RWPE1 (cell line): ENCODE measurements at places on chromosomes 7 and 10.
A peak's percentile ranks its signal among the peaks of the same experiment; 100 is the strongest.

GRCh38 chr10:129464251-129464650, 2.8 kb upstream of the MGMT start:
- DNase-seq: peak; percentile 50

- DNase-seq: no peak
Measured at GRCh38 chr10:127034034-127034633, 128.9 kb downstream of the DOCK1 start.

DNA sequence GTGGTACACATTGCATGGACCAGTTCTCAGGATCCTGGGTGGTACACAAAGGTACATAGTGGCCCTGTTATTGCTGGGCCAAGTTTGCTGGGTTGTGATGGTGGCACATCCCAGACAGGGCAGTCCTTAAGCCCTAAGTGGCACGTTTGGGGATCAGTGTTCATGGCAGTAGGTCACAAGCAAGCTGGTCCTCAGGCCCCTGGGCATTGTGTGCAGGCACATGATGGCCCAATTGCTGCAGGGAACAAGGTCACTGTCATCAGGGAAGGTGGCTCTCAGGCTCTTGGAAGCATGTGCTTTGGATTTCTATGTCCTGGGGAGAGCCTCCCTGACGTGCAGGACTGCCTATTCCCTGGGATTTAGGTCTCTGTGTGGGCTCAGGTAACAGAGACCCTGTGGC, 412.3 kb upstream of the LRRTM3 start:
- no peak for DNase-seq

DNA sequence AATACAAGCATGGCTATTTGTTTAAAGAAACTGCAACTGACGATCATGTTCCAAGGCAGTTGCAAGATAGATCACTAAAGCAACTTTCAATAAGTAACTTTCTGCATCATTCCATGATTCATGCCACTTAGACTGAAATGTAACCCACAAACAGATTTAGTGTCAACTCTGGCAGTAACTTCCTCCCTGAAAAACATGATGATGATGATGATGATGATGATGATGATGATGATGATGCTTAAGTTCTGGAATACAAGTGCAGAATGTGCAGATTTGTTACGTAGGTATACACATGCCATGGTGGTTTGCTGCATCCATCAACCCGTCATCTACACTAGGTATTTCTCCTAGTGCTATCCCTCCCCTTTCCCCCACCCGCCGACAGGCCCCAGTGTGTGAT, 754.7 kb downstream of the INHBA start:
- DNase-seq: no peak

DNA sequence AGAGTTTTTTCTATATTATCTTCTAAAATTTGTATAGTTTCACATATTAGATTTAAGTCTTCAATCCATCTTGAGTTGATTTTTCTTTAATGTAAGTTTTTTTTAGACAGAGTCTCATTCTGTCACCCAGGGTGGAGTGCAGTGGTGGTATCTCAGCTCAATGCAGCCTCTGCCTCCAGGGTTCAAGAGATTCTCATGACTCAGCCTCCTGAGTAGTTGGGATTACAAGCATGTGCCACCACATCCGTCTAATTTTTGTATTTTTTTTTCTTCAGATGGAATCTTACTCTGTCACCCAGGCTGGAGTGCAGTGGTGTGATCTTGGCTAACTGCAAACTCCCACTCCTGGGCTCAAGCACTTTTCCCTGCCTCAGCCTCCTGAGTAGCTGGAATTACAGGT, 143.4 kb upstream of the ZNF92 start:
- DNase-seq: no peak

- no peak for DNase-seq
Measured at GRCh38 chr7:132904209-132904608, 177.7 kb downstream of the CHCHD3 start.

- DNase-seq: no peak
Measured at GRCh38 chr7:128810473-128810872, 18.7 kb downstream of the CCDC136 start.

GRCh38 chr7:54858008-54858692, 99.1 kb upstream of the SEC61G start:
- DNase-seq: peak; percentile 77

DNA sequence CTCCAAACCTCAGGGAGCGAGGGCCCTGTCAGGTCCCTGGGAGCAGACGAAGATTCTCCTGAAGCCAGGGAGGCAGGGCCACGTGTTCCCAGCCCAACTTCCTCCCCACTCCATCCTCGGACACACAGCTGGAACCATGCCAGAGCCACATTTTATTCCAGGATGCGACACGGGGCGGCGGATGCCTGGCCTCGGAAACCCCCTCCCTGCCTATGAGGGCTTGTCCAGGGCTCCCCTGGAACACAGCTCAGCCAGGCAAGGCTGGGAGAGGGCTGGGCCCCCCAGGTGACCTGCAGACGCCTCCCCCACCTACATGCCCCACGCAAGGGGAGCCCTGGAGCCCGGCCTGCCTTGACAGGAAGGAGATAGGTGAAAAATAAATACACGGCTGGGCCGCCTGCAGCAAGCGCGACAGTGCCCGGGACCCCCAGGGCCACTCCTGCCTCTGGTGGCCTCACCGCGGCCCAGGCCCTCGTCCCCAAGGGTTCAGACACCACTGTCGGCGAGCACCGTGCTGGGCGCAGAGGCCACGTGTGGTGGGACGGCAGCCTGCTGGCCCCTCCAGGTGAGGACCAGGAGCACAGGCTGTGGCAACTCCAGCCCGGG, 21.5 kb downstream of the GET4 start:
- DNase-seq: no peak

DNA sequence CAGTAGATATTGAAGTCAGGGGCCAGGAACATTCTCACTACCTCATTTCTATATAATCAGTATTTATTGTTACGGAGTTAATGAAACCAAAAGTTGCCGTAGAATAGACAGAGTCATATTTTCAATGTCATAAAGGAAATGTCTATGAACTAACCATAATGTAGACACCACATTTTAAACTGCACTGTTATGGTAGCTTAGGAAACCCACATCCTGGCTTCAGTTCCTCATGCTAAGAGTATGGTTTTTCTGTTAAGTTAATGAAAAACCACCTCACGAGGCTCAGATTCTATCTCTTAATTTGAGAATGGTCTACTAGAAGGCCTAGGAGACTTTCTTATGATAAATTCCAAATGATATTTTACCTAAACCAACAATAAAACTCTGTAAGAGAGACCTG, 166.5 kb downstream of the TMEM26 start:
- DNase-seq: no peak

DNA sequence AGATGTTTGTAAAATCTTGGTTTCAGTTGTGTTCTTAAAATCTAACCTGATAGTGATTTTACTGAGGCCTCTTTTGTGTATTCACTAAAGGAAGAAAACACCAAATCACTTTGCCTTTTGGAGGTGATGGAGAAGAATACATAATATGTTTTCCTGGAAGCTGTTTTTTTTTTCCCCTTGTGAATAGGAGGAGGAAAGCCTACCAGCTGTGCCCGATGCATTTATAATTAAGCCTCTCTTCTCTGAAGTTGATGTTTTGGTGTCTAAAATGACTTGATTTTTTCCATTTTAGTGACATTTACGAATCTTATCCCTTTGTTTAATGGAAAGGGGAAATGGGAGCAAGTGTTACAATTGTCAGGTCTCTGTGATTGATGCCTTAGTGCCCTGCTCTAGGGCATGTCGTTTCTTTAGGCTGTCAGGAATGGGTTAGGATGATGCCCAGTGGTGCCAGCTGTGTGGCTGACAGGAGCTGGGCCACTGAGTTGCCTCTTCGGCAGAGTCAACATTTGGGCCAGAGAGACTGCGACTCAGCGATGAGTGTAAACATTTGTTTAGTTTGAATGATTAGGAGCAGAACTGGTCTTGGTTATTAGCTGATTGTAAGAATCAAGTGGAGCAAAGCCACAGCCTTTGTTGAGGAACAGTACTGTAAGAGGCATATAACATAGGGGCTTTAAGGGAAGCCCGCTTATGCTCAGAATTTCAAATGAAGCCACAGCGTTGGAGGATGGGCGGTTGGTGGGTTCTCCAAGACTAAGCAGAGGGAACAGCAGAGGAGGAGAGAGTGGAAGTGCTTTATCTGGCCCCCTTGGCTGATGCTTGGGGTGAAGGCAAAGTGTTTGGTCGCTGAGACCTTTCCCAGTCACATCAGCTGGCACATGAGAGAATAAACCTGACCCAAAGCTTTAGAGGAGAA, 81.6 kb downstream of the CDK14 start:
- DNase-seq: no peak

DNA sequence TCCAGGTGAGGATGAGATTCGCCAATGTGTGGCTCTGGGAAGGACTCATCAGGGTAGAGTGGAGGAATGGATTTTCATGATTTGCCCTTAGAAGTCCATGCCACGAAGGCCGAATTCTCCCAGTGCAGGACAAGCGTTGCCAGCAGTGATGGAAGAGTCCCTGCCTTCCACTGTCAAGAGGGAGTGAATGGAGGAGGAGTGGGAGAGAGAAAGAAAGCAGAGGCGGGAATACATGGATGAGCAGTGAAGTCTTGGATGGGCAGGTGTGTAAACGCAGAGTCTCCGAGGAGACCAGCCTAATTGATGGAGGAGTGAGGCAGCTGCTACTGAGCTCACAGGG, 419.2 kb downstream of the GLRX3 start:
- no peak for DNase-seq

GRCh38 chr10:60339757-60340156, 49.9 kb downstream of the ANK3 start:
- no peak for DNase-seq

DNA sequence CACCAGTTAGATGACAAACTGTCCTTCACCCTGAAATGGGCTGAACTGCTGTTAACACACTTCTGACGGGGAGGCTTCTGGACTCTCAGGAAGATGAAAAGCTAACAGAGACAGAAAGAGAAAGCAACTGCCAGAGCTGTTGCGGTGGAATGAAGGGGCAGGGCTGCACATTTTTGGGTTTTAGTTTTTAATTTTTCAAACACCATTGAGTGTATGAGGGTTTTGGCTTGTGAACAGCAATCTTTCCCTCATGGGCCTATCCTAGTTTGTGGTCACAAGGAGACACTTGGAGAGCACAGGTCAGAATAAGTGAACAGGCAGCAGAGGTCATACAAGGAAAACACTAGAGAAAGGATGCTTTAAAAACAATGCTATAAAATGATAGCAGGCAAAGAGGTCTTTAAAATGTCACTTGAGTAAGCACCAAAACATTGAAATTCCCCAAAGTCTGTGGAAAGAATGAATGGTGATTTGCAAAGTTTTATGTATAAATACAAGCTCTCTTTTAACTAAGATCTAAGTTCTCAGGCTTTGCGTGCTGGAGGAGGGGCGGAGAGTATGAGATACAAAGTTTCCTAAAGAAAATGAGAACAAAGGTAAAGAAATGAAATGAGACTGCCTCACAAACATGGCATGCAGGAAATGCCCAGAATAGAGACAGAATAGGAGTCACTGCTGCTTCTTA, 101.4 kb upstream of the GLI3 start:
- no peak for DNase-seq

- DNase-seq: no peak
Measured at GRCh38 chr10:37680716-37681616, 176.4 kb downstream of the ZNF248 start.

GRCh38 chr7:51482976-51483375, 166.4 kb upstream of the COBL start:
- no peak for DNase-seq

- no peak for DNase-seq
Measured at GRCh38 chr7:108270385-108271015, 140.3 kb upstream of the LAMB4 start.

- no peak for DNase-seq
Measured at GRCh38 chr7:28433699-28434219, 21.4 kb downstream of the CREB5 start.

DNA sequence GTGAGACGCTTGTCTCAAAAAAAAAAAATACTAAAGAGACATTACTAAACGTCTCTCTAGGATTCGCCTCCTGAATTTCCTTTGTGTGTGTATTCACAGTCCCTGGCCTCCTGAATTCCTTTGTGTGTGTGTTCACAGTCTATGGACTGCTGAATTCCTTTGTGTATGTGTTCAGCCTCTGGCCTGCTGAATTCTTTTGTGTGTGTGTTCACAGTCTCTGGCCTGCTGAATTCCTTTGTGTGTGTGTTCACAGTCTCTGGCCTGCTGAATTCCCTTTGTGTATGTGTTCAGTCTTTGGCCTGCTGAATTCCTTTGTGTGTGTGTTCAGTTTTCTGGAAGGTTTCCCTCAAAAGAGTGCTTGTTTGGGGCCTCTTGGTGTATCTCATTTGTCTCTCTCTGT, 8.2 kb downstream of the BMS1 start:
- DNase-seq: no peak

DNA sequence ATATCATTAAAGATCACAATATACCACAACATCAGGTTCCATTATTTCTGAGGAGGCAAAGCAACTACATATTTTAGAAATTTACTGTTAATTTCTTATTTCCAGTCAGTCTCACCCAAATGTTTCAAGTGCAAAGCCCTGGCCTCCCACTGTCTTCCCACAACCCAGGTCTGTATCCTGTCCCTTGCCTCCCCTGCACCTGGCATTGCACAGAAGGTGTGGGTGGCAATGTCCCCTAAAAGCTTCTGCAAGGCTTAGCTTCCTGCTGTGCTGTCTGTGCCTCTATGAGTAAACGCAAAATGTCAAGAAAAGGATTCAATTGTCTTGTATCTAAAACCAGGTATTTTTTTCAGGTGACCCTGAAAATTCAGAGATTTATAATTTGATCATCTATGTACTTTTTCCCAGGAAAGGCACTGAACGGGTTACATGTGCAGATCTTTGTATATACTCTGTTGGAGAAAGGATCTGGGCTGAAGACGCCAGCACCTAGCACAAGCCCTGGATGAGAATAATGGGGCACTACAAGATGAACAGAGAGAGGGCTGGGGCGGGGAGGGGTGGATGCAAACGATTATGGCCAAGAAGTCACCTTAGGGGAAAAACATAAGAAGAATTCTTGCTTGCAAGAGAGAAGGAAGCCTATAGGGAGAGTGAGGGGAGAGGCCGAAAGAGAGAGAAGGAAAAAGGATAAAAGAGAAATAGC, 3.1 kb upstream of the ANTXRL start:
- DNase-seq: no peak

DNA sequence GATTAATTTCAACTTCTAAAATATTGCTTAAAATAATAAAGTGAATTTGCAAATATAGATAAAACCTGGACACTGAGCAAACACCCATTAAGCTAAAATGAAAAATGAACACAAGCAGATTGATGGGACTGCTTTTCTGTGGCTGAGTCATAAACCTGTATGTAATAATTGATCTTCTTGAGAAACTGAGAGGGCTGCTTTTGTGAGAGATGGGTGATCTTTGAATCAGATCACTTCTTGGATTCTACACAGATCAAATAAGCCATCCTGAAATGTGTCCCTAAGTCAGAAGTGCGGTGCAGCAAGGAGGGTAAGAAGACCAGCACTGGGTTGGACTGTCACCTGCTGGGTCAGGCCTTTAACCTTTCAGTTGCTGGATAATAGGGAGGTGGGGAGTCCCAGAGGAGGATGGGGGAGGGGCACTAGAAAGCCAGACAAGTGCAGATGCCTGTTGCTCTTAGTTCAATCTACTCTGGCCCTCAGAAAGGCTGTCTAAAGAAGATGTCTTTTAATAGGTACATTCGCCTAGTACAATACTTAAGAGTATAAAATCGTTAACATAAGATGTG, 178.2 kb upstream of the NAMPT start:
- no peak for DNase-seq
